Kidney (tissue), 22 donors: ENCODE measurements at places on chromosomes 7 and 10.

DNA sequence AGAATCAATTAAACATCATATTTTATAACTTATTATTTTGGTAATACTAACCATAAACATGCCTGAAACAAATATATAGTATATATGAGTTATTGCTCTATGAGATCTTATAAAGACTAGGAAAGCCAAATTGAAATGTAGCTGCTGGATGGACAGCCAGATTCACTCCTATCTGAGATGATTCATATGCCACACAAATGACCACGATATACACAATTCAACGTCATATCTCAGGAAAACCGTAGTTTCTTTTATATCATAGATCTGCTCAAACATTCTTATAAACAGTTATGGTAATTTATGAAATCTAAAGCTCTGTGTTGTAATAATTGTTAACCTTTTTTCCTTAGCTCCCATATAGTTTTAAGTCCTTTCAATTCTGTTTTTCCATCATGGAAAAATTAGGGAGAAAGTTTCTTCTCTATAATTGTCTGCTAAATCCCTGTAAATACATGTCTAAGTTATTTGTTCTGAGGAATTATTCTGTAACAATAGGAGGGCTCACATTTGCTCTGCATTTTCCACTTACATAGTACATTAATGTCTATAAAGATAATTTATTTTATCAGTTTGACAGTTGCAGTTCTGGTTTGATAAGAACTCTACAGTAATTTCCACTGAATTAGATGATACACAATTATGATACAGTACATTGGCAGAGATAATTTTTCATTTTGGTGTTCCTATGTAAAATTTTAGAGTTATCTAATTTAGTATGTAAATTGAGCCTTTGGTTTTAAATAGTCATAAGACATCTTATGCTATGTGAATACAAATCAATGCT lies 42.7 kb downstream of the GNAT3 start:
- DNase-seq, result no peak

GRCh38 chr10:123721441-123722049 lies 55.4 kb downstream of the GPR26 start:
- DNase-seq, result no peak

DNA sequence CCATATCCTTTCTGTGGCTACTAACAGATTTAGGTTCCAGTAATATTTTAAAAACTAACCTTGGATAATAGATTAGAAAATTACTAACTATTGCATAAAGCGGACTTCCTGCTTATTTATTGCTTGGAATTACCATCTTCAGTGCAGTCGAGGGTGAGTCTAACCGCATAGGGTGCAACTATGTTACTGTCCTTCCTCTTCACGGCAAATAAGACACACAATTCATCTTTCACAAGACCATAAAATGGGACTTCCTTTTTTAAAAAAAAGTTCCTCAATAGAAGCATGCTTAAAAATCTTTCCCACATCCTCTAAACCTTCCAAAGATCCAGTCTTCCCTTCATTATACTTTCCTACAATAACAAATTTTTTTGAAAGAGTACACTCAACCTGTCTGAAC lies 2.1 kb downstream of the SLC25A40 start:
- DNase-seq, result no peak

- DNase-seq, result no peak
These were observed 567.7 kb upstream of the ZWINT start for GRCh38 chr10:56928714-56929113.

- no peak for DNase-seq
These were observed 45.5 kb downstream of the NOD1 start for GRCh38 chr7:30433082-30433481.

GRCh38 chr7:36283711-36284130 lies 105.9 kb upstream of the ANLN start:
- DNase-seq, result peak; percentile 82

DNA sequence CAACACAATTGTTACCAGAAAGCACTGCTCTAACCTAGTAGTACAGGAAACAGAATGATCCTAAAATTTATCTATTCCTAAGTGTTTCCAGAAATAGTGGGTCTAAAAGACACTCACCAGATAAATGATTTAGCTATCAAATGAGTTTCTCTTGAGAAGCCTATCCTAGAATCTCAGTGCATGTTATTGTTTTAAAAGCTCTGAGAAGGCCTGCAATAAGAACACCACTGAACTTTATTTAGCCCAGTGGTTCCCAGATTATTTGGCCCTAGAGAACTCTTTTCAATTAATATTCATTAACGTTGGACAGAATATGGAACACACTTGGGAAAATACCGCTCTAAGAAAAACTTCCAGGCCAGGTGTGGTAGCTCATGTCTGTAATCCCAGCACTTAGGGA lies 220.1 kb upstream of the GHITM start:
- DNase-seq, result no peak

DNA sequence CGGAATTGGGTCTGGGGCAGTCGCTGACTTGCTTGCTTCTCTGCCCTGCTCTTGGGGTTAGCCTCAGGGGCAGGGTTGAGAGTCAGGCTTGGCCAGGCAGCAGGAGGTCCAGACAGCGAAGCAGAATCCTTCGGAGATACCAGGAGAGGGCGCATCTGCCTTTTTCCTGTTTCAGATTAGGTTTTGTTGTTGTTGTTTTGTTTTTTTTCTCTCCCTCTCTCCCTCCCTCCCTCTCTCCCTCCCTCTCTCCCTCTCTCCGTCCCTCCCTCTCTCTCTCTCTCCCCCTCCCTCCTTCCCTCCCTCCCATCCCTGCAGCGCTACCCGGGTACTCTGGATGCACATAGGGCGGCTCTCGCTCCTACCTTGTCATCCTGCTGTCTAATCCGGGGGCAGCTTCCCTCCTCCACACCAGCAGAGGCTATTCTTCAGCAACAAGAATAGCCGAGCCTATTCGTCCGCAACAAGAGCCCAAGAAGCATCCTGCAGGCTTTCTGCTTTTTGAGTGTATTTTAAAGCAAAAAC lies 758 bp upstream of the OPTN start:
- peak; percentile 75 for DNase-seq
